ENCODE measurements at places on chromosomes 7 and 10.

DNA sequence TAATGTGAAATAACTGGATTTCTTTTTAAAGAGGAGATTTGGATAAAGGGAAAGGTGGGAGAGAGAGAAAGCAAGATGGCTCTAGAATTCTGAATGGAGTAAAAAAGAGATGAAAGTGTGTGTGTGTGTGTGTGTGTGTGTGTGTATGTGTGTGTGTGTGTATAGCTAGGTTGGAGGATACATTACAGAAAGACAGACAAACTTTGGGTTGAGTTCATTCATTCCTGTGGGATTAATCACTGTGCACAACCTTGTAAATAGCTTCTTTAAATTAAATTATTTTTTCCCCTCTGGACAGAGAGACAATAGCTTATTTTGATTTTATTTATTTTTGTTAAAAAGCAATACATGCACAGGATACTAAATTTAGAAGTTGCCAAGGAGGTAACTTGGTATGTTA lies 7.5 kb downstream of the ASB4 start:
- DNase-seq = no peak

GRCh38 chr7:30241767-30242166 lies 42.6 kb upstream of the ZNRF2 start:
- no peak for DNase-seq

GRCh38 chr7:118861581-118861980 lies 637.1 kb downstream of the ANKRD7 start:
- no peak for DNase-seq

- no peak for DNase-seq
Observed at GRCh38 chr10:87715552-87716347, 56.1 kb downstream of the PAPSS2 start.

DNA sequence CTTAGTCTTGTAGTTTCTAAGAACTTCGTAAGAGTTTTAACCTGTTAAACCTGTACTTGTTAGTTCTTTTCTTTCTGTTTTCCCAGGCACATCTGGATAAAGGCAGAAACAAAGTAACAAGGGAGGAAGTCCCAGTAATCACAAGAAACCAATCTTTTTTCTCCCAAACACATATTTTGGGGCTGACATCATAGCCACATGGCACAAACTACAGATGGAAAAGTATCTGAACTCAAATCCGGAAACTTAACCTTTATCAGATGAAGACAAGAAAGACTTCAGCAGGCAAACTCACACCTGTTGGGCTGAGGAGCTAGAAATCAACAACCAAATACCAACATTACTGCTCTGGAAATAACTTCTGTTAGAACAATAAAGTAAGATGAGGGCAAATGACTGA lies 67.1 kb downstream of the CUBN start:
- no peak for DNase-seq

DNA sequence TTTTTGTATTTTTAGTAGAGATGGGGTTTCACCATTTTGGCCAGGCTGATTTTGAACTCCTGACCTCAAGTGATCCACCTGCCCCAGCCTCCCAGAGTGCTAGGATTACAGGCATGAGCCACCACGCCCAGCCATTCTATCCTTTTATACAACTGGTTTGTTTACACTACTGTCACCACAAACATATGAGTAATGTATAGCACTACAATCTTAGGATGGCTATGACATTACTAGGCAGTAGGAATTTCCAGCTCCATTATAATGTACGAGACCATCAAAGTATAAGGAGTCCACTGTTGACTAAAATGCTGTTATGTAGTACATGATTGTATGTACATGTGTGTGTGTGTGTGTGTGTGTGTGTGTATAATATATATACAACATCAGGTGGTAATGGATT lies 1126.1 kb upstream of the LRRN3 start:
- DNase-seq = no peak

GRCh38 chr10:86553213-86553612 lies 31.6 kb upstream of the WAPL start:
- no peak for DNase-seq

GRCh38 chr10:17548770-17549169 lies 68.4 kb downstream of the HACD1 start:
- DNase-seq = no peak

DNA sequence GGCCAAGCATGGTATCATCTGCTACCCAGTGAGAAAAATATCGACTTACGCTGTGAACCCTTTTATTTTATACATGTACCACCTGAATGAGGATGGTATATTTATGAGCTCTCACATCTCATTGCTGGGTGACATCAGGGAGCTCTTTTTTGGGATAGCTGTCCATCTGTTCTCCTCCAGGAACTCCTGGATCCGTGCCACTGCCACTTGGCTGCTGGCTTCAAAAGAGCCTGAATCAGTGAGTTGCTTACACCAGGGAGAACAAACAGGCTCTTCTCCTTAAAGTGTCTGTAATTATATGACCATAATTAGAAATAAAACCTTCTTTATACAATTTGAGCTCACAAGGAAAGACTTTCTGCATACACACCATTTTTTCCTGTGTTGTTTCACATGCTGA lies 106.2 kb downstream of the KAT6B start:
- DNase-seq = no peak

- no peak for DNase-seq
Observed at GRCh38 chr10:7475939-7476338, 65.1 kb upstream of the SFMBT2 start.

GRCh38 chr7:142620402-142620801 lies 128.9 kb upstream of the PRSS1 start:
- no peak for DNase-seq

DNA sequence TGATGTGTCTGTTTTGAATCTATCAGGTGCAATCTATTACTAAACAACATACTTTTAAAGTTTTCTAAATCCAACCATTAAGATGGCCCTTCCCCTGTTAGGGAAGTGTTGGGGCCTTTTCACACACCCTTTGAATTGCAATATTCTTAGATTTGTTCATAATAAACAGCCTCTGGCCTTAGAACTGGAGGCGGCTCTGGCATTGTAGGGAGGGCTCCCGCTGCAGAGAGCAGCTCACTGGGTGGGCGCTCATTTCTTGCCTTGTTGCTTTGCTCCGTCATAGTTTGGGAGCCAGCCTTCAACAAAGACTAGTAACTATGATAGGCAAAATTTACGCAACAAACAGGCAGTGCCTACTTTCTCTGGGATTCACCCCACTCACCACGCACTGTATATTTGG lies 4.2 kb upstream of the HOXA10 start:
- DNase-seq = no peak

DNA sequence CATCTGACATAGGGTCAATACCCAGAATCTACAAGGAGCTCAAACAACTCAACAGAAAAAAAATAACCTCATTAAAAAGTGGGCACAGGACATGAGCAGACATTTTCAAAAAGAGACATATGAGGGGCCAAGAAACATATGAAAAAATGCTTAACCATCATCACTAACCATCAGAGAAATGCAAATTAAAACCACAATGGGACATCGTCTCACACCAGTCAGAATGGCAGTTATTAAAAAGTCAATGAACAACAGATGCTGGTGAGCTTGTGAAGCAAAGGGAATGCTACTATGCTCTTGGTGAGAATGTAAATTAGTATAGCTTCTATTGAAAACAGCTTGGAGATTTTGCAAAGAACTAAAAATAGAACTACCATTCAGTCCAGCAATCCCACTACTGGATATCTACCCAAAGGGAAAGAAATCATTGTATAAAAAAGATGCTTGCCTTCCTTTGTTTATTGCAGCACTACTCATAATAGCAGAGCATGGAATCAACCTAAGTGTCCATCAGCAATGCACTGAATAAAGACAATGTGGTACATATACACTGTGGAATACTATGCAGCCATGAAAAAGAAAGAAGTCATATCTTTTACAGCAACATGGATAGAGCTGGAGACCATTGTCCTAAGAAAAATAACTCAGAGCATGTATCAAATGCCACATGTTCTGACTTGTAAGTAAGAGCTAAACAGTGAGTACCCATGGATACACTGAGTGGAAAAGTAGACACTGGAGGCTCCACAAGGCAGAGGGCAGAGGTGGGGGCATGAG lies 139.8 kb downstream of the ADARB2 start:
- no peak for DNase-seq

GRCh38 chr10:131090761-131091661 lies 220.5 kb downstream of the TCERG1L start:
- DNase-seq = no peak

DNA sequence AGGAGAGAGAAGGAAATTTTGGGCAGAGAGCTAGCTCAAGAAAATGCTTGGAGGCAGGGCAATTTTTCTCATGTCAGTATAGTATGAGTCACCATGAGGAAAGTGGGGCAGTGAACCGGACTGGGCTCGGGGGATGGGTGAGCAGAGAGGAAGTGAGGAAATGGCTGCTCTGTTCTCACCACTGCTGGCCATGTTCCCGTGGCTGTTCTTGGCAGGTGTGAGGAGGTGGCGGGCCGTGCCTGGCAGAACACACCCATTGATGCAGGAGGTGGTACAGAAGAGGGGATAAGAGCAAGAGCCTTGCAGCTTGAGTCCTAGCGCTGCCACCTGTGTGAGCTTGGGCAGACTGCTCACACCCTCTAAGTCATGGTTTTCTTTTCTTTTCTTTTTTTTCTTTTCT lies 304.4 kb upstream of the LYZL1 start:
- DNase-seq = no peak

DNA sequence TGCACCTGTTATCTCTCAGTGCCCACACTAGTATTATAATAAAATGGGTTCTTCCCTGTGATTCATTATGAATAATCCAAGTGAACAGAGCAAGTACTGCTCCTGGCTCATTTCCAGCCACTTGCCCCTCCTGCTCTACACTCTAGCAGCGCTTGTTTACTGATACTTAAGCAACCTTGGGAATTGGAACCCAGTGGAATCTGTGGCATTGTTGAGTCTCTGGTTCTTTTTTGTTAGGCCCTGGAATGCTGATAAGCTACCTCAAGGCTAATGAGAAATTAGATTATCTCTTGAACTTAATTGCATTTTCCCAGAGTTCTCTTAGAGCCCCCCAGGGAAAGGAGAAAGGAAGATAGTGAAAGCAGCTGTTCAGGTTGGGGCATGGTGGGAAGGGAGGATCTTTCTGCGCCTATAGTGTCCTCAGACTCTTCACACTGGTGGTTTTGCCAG lies 34.0 kb downstream of the PRKAR2B start:
- DNase-seq = no peak

DNA sequence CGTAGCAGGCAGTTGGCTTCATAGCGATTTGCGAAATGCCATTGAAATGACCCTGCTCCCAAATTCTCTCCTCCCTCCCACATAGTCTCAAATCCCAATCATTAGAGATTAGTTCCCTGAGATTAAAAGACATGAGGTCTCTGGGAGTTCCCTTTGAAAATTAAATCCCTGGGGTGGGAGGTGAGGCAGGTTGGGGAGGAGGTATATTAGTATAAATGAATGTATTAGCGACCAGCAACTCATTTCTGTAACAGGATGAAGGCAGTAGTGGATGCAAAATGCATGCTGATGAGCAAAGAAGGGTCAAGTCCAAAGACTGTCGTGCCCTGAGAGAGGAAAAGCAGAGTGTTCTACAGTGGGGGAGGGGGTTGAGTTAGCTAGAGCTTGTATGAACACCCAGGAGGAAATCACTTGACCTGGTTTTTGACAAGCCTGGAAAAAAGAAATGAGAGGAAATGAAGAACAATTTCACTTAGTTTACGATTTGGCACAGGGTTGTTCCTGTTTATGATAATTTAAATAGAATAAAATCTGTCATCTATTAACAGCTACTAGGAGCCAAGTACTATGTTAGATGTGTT lies 79.6 kb upstream of the MTPN start:
- no peak for DNase-seq

- no peak for DNase-seq
Observed at GRCh38 chr10:91953600-91954160, 30.1 kb downstream of the BTAF1 start.

- DNase-seq = no peak
Observed at GRCh38 chr7:85178531-85179298, 8.1 kb downstream of the SEMA3D start.

GRCh38 chr7:34117573-34117972 lies 212.2 kb downstream of the BMPER start:
- DNase-seq = no peak

GRCh38 chr7:28695300-28696295 lies 262.5 kb downstream of the TRIL start:
- DNase-seq = no peak

- no peak for DNase-seq
Observed at GRCh38 chr7:131034166-131034881, 293.4 kb upstream of the MKLN1 start.

DNA sequence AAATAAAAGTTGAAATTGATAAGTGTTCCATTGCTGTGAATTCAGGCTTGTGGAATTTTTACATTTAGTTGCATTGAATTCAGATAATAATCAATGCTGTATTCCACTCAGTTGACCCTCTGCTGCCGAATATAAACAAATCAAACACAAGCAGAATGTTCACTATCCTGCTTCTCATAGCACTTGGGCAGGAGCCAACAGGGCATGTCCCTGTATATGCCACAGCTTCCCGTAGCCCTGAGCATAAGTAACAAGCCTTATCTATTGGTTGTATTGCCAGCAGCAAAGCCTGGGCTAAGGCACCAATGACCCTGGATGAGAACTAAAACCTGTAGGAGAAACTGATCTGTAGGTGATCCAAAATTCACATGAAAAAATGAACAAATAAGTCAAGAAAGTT lies 145.9 kb downstream of the ARHGAP12 start:
- DNase-seq = no peak

DNA sequence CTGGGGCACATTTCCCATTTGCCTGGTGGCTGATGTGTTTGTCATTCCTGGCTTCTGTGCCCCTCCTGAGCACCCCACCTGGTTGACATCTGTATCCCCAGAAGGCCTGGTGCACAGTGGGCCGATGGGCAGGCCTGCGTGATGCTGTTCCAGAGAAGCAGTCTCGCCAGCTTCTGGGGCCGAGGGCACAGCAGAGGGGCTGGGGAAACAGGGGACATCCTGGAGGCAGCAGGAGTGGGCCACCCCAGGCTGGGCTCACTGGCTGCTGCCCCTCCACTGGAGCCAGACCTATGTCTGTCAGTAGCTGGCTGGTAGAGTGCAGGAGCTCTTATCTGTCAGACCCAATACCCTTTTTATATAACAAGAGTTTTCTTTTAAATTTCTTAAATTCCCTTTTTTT lies 896 bp upstream of the MYL7 start:
- no peak for DNase-seq

DNA sequence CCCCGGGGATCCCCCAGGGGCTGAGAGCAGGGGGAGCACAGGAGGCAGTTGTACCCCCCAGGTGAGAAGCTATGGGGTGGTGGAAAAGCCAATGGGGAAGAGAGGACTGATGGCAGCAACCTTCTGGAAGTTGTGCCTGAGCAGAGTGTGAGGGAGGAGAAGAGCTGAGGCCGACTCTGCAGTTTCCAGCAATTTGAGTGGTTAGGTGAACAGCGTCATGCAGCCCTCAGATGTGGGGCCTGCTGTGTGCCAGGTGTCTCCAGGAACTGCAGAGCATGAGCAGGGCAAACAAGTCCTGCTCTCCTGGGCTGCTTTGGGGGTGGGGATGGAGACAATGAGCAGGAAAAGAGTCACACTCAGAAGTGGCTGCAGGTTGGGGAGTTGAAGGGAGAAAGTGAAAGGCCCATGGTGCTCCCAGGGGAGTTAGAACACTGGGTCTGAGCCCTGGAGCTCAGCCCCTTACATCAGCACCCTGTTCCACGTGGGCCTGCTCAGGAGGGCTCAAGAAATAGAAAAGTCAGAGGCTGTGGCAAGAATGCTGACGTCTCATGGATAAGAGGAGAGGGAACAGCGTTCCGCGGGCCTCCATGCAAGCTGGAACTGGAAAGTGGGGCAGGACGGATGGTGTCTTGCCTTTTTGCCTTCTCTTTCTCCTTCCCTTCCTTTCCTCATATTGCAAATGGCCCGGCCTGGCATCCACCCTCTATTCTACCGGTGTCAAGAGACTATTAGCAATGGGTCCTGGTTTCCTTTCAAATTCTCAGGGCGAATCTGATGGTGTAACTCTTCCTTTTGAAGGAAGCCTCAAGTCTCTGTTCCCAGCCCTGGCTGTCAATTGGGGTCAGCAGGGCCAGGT lies 4.0 kb upstream of the AFAP1L2 start:
- DNase-seq = no peak

Data from natural killer cell treated with Interleukin-12 subunit alpha and Interleukin-12 subunit beta and Interleukin-15 and Interleukin-18, amount 100 ng/mL, for 72 hours (primary cell).